ENCODE measurements at places on chromosomes 7 and 10.

DNA sequence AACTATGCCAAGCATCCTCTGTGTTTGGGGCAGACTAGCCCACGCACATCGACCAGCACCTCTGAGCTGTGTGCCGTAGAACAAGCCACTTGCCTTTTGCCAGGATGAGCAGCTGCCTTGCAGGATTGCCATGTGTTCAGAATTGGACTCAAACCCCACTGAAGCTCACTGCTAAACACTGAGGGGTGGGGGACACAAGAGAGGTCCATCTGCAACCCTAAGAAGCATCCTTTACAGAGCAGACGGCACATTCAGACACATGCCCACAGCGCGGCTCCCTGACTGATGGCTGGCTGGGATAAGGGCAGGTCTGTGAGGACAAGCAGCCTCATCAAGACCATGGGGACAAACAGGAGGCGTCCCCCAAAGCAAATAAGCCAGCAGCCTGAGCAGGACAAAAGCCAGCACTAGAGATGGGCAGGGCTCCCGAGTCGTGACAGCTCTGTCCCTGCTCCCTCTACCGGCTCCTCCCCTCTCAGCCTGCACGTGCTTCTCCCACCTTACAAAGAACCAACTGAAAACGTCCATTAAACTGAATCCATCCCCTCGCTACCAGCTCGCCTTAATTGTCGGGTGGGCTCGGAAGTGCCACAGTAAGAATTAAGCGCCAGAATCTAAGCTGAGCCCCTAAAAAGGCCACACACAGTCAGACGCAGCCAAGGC lies 114.2 kb downstream of the PRKAG2 start:
- DNase-seq, result no peak

- no peak for DNase-seq
Observed at GRCh38 chr7:41930538-41931262, 227.8 kb upstream of the INHBA start.

DNA sequence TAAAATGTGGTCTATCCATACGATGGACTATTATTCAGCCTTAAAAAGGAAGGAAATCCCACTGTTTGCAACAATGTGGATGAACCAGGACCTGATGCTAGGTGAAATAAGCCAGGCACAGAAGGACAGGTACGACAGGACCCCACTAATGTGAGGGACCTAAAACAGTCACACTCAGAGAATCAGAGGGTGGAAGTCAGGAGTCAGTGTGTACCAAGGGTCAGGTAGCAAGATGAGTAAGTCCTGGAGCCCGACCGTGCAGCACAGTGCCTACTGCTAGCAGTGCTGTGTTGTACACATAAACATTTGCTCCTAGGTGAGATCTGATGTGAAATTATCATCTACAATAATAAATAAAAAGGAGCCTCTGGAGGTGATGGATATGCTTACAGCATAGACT lies 322.3 kb downstream of the GLRX3 start:
- DNase-seq, result no peak

GRCh38 chr7:29556405-29557195 lies 7.0 kb upstream of the PRR15 start:
- no peak for DNase-seq

GRCh38 chr10:75043256-75044131 lies 68.0 kb upstream of the SAMD8 start:
- no peak for DNase-seq

DNA sequence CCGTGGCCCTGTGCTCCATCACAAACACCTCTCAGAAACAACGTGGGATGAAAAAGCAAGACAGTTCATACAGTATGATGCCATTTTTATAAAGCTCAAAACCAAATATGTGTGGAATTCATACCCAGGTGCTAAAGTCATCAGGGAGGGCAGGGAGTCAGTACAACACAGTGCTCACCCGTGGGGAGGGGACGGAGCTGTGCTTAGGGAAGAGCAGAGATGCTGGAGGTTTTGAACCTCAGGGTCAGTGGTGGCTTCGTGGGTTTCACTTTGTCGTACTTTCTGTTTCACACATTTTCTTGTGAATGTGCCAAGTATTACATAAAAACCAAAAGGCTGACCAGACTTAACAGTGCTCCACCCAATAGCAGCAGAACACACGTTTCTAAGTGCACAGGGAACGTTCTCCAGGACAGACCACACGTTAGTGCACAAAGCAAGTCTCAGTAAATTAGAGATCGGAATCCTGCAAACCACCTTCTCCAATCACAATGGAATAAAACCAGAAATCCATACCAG lies 21.2 kb downstream of the ZMIZ2 start:
- DNase-seq, result peak; percentile 26

DNA sequence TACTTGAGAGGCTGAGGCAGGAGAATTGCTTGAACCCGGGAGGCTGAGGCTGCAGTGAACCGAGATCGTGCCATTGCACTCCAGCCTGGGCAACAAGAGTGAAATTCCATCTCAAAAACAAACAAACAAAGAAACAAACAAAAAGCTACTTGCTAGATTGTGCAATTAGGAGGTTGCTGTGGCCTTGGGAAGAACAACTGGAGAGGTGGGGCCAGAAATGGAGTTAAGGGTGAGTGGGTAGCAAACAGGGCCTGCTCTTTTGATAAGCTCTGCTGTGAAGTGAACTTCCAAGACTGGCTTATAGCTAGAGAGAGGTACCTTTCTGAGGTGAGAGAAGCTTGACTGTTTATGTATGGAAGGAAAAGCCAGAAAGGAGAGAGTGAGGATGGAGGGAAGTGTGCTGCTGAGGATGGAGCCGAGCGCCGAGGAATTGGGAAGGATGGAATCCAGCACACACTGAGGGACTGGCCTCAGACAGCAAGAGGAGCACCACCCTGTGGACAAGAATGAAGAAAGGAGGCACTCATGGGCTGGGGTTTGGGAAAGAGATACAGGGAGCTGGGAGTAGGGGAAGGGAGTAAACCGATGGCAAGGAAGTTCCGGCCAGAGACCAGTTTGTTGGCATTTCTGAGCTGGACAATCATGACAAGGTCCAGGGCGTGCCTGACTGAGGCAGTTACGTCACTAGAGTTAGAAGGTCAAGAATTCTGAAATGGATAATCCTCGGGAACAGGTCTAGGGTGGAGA lies 7.0 kb upstream of the RPEL1 start:
- peak; percentile 63 for DNase-seq

Measured in retinal pigment epithelial cell (primary cell).